ENCODE measurements at places on chromosomes 11 and 22.

GRCh38 chr11:4482445-4482844, at the start of gene OR52K1:
Gene OR52K1 (plus strand): TSS chr11:4482646. CDS start chr11:4488901, 6,255 bp downstream.
- DNase-seq = no peak

GRCh38 chr11:76321820-76322524, 59.0 kb downstream of the THAP12 start:
- DNase-seq = no peak

DNA sequence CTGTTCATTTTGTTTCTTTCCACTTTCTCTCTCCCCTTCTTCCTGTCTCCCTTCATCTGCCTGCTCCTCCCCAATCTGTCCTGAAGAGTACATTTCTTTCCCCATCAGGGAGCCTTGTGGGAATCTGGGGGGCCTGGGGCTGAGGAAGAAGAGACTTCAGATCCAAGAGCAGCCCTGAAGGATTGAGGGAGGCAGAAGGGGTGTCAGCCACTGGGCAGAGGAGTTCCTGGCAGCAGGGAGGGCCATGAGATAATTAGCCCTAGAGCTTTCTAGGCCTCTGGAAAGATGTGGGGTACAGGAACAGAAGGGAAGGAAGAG, 24.4 kb upstream of the OAF start:
- DNase-seq = no peak

DNA sequence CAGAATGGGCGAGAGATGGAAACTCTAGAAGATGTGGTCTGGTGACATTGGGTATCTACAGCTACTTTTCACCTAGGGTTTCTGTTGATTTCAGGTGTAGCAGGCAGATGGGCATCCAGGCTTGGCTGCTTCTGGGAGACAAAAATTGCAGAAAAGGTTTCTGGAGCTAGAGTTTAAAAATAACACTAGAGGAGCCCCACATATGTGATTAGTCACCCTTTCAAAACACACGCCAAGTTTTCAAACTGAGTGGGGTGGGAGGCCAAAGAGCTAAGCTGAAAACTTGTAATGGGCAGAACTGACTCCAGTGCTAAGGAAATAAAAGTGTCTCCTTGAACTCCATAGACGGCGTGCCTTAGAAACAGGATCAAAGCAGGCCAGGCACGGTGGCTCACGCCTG, 80.8 kb downstream of the GRK3 start:
- no peak for DNase-seq

DNA sequence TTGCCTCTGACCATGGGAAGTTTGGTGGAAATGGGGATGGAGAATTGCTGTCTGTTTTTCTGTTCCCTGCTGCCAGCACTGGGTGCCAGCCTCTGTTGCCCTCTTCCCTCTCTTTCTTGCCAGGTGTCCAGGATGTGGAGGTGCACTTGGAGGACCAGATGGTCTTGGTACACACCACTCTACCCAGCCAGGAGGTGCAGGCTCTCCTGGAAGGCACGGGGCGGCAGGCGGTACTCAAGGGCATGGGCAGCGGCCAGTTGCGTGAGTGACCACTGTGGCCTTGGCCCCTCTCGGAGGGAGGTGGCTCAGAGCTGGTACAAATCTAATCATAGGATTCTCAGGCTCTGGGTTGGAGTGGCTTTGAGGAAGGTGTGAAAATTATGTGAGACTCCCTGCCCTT, 6.0 kb downstream of the CCS start:
- DNase-seq = no peak

- no peak for DNase-seq
Observed at GRCh38 chr11:3101921-3102640, 44.9 kb upstream of the CARS1 start.

DNA sequence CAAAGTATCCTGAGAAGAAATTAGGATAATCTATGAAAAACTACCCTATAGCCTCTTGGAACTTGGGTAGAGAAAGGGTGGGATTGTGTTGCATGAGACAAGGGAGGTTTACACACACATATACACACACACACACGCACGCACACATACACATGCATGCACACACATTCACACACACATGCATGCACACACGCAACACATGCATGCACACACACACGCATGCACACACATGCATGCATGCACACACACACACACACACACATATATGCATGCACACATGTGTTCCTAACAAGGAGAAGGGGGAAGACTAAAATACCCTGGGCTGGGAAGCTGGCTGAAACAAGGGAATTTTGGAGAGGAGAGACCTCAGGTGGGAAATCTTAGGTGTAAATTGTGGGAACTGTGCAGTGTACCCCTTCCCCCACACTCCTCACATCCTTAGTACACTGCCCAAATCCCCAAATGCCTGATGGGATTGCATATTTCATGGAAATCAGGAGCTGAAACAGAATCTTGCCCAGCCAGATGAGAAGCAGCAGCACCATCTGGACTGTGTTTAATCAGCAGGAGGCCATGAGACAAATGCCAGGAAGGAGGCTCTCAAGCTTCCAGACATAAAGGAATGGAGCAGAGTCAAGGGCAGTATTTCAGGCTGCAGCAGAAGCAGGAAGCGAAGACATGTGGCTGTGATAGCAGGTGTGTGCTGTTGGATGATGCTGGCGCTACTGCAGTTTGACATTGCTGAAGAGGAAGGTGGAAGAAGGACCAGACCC, 14.6 kb upstream of the POLD3 start:
- DNase-seq = no peak

GRCh38 chr22:27740202-27740748, 61.3 kb downstream of the MN1 start:
- DNase-seq = no peak

DNA sequence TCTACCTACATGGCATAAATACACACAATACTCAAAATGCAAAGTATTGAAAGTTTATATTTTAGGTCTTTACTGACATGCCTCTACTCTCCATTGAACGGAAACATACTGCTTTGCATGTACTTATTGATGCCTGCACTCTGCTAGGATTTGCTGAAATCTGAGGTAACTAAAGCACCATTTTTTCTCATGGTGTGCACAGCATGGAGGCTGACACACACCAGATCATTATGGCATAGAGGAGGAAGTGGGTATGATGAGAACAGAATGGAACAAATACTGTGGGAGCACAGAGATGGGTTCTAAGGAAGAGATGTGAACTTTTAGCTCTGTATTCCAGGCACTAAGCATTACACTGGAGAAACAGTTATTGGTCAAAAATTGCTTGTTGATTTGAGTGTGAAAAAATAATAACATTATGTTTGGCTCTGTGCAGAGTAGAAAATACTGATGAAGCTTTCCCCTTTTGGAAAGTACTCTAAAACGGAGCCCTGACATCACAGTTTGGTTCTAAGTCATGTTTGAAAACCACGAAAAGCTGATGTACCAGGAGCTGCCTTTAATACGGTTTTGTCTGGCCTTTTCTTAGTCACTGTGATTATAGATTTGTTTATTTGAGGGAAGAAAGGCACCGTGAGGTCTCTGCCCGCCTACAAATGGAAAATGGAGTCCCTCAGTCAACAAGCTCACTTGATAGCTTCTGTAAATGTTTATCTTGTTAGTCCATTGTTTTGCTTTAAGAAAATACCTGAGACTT, 5.6 kb downstream of the OR52R1 start:
- DNase-seq = no peak

All from Karpas-422 (cell line).